ENCODE measurements at places on chromosomes 5 and 9.
A peak's percentile ranks its signal among the peaks of the same experiment; 100 is the strongest.

DNA sequence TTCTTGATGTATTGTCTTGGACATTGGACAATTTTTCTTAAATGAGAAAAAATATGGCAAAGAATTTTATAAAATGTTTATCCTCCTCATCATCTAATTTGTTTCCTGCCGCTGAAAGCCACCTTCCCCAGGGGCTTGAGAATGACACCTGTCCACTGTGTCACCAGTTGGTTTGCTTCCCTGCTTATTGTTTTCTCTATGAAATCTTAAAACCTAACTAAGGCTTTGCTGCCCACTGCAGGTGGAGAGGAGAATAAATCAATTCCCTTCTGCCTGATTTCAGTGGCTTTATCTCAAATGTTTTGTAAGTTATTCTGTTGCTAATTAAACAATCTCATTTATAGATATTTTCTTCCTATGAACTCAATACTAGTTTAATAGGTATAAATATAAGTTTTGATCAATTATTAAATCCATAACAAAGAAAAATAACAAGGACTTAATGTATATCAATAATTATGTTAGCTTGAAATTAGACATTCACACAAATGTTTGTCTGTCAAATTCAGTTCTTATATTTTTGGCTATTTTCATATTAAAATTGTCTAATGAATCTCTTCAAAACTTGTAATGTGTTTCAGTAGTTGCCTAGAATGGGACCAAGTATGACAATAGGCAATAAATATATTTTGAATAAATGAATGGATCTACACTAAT lies 822.5 kb downstream of the PTPRD start:
- no peak overlapping the region for H3K4me3 ChIP-seq
- H3K4me1 ChIP-seq = no peaks in the 10 kb centered on the region

DNA sequence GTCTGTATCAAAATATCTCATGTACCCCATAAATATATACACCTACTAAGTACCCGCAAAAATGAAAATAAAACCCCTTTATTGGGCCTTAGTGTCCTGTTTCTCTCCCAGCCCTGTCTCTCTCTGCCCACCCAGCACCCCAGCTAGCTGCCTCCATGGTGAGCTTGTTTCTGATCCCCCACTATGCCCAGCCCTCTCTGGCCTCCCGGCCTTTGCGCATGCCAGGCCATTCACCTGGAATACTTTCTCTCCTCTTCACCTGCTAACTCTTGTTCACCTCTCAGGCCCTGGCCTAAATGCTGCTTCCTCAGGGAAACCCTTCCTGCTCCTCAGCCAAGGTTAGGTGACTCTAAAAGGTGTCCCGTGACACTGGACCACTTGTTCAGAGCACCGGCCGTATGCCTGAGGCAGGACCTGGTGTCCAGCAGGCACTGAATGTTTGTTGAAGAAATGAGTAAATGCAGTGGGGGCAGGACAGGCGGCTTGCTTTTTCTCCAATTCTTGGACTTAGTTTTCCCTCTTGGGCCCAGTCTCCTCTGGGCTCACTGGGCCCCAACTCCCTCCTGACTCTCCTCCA lies 58.5 kb downstream of the PSD2 start:
- no peak overlapping the region for H3K4me3 ChIP-seq
- no peak for DNase-seq
- no peaks in the 10 kb centered on the region for H3K36me3 ChIP-seq
- no peaks in the 10 kb centered on the region for H3K4me1 ChIP-seq
- H3K27me3 ChIP-seq = peaks cover 17% of the 10 kb centered on the region
- H3K27ac ChIP-seq = no peak overlapping the region

DNA sequence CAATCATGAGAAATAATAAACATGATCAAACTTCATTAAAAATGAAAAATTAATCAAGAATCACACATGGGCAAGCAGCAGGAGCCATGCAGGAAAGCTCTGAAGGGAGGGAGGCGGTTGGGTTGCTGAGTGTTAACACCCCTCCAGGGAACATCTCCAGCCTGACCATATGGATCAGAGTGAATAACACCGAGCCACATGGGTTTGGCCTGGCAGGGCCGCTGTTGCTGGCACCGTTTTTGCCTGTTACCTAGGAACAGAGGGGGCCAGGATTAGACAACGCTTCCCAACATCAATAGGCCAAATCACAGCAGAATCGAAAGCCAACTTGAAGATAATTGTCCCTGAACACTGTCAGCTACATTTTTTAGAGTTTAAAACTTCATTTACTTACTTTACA lies 160.2 kb downstream of the DENND1A start:
- no peaks in the 10 kb centered on the region for H3K4me1 ChIP-seq
- no peak overlapping the region for H3K4me3 ChIP-seq
- DNase-seq = no peak
- H3K36me3 ChIP-seq = no peaks in the 10 kb centered on the region
- H3K27ac ChIP-seq = no peak overlapping the region

DNA sequence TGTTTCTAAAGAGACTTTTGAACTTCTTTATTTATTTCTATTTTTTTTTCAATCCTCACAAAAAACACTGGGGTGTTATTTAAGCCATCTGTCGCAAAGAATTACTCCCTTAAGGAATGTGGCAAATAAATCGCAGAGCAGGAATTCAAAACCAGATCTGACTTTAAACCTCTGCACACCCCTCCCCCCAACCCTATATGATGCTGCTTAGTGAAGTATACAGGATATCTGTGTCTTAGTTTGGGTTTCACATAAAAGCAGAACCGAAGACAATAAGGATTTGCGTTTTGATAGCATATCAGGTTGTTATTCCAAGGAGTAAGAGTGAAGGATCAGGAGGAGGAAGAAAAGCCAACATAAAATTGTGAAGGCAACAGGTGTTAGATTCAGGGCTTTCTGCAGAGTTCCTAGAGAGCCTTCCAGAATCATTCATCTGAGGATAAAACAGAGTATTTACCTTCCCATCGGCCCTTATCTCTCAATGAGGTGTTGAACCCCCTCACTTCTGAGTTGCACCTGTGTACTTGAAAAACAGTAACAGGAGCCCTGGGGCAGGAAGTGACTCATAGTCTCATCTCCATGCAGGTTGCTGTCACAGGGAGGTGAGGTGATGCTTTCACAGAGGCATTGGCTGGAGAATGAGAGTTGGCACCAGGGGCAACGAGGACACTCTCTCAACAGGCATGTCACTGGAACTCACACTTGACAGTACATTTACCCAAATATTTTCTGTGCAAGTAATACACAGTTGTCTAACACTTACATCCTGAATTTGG lies 33.5 kb upstream of the DMRT3 start:
- no peaks in the 10 kb centered on the region for H3K36me3 ChIP-seq
- DNase-seq = no peak
- peaks cover 18% of the 10 kb centered on the region for H3K27me3 ChIP-seq
- no peak overlapping the region for H3K4me3 ChIP-seq
- H3K27ac ChIP-seq = no peak overlapping the region

GRCh38 chr5:6576861-6577501 lies 55.9 kb downstream of the NSUN2 start:
- no peak overlapping the region for H3K4me3 ChIP-seq
- peaks cover 25% of the 10 kb centered on the region for H3K27me3 ChIP-seq
- peaks cover 6% of the 10 kb centered on the region for H3K4me1 ChIP-seq

- no peaks in the 10 kb centered on the region for H3K4me1 ChIP-seq
- H3K4me3 ChIP-seq = no peak overlapping the region
- H3K36me3 ChIP-seq = no peaks in the 10 kb centered on the region
- no peak for DNase-seq
These were observed 746.3 kb downstream of the CDH18 start for GRCh38 chr5:19241690-19242089.

- DNase-seq = no peak
- no peaks in the 10 kb centered on the region for H3K4me1 ChIP-seq
- no peak overlapping the region for H3K4me3 ChIP-seq
- peaks cover 41% of the 10 kb centered on the region for H3K36me3 ChIP-seq
These were observed 94.4 kb downstream of the GAPVD1 start for GRCh38 chr9:125356032-125356431.

GRCh38 chr5:110545716-110546115 lies 180.8 kb downstream of the TMEM232 start:
- H3K27ac ChIP-seq = no peak overlapping the region
- no peak overlapping the region for H3K4me3 ChIP-seq

DNA sequence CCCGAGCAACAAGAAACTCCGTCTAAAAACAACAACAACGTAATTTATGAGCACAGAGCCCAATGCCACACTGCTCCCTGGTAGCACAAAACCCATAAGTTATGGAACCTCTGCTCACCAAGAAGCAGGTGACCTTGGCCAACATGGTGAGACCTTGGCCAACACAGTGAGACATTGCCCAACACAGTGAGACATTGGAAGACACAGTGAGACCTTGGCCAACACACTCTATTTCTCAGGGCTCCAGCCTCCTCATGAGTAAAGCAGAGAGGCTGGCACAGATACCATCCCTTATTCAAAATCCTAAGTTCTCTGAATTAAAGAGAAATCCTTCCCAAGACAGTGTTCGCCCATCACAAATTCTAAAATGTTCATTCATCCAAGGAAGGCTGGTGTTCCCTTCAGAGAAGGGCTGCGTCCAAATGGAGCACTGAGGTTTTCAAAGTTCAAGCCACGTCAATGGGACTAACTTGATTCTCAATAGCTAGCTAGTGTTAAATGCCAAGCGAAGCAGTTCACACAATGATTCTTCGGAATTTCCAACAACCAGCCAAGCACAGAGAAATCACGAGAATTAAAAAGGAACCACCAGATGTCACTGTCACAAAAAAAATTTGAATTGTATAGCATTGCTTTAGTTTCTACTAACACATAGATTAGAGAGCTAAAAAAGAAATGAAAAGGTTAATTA lies 29.5 kb downstream of the TTC39B start:
- peak overlapping the region; percentile 60 for H3K27ac ChIP-seq
- no peaks in the 10 kb centered on the region for H3K27me3 ChIP-seq
- no peak overlapping the region for H3K4me3 ChIP-seq
- peaks cover 10% of the 10 kb centered on the region for H3K36me3 ChIP-seq
- peaks cover 28% of the 10 kb centered on the region for H3K4me1 ChIP-seq

DNA sequence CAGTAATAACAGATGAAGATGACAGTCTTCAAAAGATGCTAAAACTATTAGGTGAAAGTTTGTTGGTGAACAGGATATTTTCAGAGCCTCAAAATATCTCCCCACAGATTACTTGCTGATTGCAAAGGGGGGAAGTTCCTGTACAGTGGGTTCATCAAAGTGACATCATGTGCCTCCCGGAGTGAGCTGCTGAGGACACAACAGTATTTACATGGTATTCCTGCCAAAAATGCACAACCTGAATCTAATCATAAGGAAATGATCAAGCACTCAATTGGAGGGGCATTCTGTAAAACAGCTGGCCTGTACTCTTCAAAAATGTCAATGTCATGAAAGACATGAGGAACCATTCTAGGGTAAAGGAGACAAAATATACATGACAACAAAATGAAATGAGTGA lies 18.9 kb upstream of the GLIS3 start:
- peaks cover 9% of the 10 kb centered on the region for H3K27me3 ChIP-seq
- no peak overlapping the region for H3K27ac ChIP-seq
- H3K4me1 ChIP-seq = peaks cover 5% of the 10 kb centered on the region
- no peak overlapping the region for H3K4me3 ChIP-seq

DNA sequence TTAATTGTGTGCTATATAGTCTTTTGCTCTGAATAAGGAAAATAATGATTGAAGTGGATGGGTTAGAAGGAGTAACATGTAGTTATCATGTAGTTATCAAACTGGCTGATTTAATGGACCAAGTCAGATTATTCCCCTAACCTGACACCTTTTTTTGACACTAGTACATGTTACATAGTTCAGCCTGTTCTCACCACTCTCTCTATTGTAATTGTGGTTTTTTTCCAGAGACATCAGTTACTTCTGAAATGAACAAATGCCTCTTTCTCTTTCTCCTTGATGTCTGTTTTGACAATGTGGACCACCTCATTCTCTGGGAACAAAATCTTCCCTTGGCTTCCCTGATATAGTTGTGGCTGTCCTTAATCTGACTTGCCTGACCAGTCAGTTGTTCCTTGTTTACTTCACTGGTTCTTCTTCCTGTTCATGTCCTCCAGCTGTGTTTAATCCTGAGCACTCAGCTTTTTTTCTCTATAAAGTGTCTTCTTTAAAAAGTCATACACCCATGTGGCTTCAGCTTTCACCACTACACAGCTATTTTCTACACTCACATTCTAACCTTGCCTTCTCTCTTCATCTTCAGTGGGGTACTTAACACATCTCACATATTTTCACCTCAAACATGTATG lies 243.4 kb downstream of the ARRDC3 start:
- peaks cover 11% of the 10 kb centered on the region for H3K27me3 ChIP-seq
- H3K27ac ChIP-seq = no peak overlapping the region
- no peak overlapping the region for H3K4me3 ChIP-seq
- H3K36me3 ChIP-seq = no peaks in the 10 kb centered on the region
- DNase-seq = no peak

- no peak overlapping the region for H3K27ac ChIP-seq
- no peaks in the 10 kb centered on the region for H3K36me3 ChIP-seq
- no peaks in the 10 kb centered on the region for H3K4me1 ChIP-seq
- no peak overlapping the region for H3K4me3 ChIP-seq
- DNase-seq = no peak
- H3K27me3 ChIP-seq = peaks cover 2% of the 10 kb centered on the region
These were observed 72.9 kb upstream of the PRLR start for GRCh38 chr5:35303152-35303551.

DNA sequence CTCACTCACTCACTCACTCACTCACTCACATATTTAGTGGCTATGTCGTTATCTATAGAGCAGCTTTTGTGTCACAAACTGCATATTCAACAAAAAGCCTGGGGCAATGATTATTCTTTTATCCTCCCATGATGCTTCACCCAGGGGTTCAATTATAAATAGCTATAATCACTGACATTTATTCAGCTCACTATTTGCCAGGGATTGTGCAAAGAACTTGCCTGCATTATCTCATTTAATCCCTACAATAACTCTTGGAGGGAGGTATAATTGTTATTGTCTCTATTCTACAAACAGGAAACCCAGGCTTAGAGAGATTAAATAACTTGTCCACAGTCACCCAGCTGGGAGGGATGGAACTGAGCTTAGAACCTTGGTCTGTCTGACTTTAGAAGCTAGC lies 298.0 kb upstream of the MSX2 start:
- no peaks in the 10 kb centered on the region for H3K4me1 ChIP-seq
- DNase-seq = no peak
- no peak overlapping the region for H3K4me3 ChIP-seq
- H3K27me3 ChIP-seq = no peaks in the 10 kb centered on the region

GRCh38 chr9:70571258-70571657 lies 156.8 kb upstream of the KLF9 start:
- no peaks in the 10 kb centered on the region for H3K27me3 ChIP-seq
- H3K4me3 ChIP-seq = no peak overlapping the region
- no peak for DNase-seq
- peaks cover 9% of the 10 kb centered on the region for H3K4me1 ChIP-seq
